ENCODE measurements at places on chromosomes 3 and 15.

DNA sequence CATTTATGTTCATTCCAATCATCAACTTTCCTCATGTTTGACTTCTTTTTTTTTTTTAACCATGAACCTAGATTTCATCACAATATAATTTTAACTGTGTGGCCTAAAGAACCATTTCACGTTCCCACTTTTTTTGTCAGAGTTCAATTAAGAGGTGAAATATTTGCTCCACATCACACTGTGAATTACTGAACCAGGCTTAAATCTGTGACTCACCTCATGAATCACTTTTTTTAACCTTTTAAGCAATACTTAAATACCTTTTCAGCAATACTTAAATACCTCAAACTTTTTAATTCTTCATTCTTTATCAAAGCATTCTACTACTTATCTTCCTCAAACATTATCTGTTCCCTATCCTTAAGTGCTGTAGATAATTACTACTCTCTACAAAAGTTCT, 137.6 kb downstream of the SI start:
- DNase-seq: no peak

DNA sequence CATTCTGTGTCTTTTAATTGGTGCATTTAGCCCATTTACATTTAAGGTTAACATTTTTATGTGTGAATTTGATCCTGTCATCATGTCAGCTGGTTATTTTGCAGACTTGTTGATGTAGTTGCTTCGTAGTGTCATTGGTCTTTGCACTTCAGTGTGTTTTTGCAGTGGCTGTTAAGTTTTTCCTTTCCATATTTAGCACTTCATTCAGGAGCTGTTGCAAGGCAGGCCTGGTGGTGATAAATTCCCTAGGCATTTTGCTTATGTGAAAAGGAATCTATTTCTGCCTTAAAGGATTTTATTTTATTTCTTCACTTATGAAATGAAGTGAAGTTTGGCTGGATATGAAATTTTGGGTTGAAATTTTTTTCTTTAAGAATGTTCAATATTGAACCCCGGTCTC, 70.2 kb upstream of the CD96 start:
- no peak for DNase-seq

DNA sequence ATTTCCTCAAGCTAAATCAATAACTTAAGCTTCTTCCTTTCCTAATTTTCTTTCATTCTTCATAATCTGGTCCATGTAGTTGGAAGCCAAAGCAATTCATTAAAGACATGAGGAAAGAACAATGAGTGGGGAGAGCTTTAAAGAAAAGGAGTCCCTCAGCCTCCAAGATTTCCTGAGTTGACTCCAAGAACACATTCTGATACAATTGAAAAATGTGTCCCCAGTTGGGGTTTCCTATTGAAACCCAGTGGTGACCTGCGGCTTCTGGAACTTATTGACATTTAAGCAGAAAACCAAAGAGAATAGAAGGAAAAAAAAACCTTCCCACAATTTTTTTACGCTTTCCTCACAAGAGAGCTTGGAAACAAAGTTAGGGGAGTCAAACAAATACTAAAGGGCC, 37.0 kb downstream of the ATP8B4 start:
- DNase-seq: no peak

DNA sequence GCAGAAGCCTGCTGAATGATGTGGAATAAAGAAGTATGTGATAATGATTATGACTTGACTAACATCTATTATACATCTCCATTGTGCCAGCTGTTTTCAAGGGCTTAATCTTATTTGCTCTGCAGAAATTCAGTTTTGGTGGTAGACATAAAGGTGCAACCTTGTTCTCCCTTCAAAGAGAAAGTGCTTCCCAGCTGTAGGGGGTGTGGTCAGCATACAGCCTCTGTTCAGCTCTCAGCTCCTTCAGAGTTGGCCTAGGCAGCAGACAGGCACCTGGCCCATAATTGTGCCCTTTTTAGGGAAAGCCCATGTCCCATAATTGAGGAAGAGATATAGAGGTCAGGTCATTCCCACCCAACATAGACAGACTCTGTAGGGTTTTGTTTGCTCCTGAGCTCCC, 104.3 kb upstream of the EOMES start:
- no peak for DNase-seq

DNA sequence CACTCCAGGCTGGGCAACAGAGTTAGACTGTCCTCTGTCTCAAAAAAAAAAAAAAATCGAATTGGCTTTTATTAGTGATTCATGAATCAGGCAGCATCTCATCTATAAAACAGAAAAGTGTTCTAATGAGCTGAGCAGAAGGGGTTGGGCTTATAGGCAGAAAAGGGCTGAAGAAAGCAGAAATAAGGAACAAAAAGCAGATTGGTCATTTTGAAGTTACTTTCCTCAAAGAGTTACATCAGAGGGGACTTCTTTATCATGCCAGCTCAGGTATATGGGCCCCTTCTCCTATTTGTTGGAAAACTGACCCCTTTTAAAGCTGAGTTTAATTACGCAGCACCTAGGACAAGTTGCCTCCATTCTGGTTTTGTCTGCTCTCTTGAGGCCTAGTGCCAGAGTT, 722 bp upstream of the POGLUT1 start:
- DNase-seq: no peak

- DNase-seq: no peak
Observed at GRCh38 chr3:14510838-14511622, 29.1 kb downstream of the GRIP2 start.

- no peak for DNase-seq
Observed at GRCh38 chr3:130374908-130375307, 29.4 kb downstream of the COL6A5 start.

- DNase-seq: no peak
Observed at GRCh38 chr3:190305406-190305805, 16.8 kb downstream of the CLDN1 start.

GRCh38 chr3:197340521-197340871, 42.1 kb upstream of the DLG1 start:
- no peak for DNase-seq

GRCh38 chr15:25727116-25727515, 136.0 kb downstream of the ATP10A start:
- DNase-seq: no peak

DNA sequence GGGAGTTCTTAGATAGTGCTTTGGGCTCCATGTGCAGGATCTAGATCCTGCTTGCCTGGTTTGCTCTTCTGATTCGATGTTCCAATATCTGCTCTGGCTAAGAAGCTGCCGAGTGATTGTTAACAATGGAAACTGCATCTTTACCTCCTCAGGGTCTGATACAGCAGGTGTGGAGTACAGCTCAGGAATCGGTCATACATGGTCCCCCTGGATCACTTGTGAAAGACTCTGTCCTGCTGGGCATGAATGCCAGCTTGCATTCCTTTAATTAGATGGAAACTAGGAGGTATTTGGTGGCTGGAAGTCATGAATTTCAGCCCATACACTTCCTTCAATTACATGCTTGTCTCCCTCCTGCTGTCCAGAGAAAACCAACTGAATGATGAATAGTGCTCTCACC, 95.3 kb downstream of the CHRNA7 start:
- no peak for DNase-seq

DNA sequence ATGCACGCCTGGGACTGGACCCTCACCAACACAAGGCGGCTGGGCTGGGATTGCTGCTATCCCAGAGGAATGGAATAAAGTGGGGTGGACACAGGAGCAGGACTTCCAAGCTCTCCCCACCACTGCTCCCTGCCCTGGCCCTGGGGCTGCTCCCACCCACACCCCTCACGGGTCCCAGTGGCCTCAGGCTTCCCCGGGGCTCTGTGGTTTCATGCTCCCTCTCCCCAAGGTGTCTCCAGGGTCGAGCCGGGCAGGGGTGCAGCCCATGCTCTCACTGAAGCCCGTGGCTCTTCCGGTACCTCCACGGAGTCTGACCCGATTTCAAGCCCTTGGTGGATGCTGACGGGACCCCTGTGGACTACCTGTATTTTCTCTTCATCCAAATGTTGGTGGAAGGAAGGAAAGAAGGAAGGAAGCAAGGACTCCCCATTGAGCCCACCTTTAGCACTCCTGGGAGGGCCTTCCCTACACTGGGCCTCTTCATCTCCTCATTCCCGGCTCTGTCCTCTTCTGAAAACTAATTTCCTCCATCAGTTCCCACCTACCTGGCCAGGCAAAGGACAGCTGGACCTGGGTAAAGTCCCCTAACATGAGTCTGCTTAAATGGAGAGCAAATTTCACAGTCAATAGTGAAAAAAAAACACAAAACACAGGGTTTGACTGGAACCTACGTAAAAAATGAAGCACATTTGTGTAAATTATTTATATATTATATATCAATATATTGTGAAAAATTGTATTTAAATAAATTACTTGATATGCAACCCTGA, 44.0 kb upstream of the PCSK6 start:
- no peak for DNase-seq

GRCh38 chr15:56217341-56217740, 26.3 kb downstream of the RFX7 start:
- no peak for DNase-seq

DNA sequence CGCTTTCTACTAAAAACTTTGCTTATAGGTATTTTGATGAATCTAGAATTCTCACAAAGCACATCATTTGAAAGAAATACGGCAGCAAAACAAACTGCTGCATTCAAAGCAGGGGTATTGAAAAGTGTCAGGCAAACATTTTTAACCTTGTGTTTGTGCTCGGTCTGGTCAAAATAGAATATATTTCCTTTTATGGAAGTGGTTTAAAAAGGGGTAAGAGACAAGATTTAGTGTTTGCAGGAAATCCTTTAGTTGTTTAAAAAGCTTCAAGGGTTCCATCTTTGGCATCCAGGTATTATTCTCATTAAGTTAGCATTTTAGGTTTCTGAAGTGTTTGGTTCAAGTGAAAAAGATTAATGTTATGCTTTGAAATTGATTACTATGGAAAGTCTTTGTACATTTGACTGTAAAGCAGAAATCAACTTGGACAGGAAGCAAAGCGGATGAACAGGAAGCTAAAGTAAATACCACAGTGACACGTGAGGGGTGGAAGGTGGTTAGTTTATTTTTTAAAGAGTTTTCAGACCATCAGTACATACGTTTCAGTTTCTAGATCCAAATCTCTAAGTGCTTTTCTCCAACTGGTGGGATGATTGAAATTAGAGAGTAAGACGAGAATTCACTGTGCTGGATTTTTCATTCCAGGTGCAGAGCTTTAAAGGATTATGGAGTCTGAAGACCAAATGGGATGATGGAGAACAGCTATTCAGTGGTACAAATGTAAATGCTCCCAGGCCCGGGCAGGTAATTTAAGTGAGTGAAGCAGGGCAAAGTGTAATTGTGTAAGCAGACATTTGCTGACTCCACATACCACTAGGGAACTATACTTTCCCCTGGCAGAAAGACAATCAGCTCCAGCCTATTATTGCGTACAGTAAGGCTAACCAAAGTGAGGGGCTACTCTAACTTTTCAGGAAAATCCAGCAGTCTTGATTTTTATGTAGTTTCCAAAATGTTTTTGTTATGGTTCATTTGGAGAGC, 341.8 kb upstream of the TBL1XR1 start:
- DNase-seq: no peak

DNA sequence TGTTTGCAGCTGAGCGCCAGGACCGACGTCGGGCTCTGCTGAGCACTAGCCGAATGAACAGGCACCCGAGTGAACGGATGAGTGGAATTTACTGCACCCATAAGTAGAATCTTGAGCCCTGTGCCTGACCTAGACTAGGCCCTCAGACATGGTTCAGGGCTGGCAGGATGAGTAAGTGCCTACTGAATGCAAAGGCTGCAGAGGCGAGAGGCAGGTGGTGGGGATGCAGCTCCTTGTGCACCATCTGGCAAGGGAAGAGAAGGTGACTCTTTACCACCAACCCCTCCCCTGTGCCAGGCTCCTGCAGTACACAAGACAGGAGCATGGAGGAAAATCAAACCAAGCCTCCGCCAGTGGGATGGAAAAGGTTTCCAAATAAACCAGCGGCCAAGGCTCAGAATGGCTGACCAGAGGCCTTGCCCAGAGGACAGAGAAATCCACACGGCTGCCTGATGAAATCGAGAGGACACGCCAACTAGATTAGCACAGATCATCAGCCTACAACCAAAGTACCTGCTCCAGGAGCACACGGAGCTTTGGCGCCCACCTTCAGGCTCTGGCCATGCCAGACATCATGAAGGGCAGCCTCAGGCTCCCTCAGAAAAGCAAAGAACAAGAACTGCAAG, 141.7 kb upstream of the IQSEC1 start:
- no peak for DNase-seq

DNA sequence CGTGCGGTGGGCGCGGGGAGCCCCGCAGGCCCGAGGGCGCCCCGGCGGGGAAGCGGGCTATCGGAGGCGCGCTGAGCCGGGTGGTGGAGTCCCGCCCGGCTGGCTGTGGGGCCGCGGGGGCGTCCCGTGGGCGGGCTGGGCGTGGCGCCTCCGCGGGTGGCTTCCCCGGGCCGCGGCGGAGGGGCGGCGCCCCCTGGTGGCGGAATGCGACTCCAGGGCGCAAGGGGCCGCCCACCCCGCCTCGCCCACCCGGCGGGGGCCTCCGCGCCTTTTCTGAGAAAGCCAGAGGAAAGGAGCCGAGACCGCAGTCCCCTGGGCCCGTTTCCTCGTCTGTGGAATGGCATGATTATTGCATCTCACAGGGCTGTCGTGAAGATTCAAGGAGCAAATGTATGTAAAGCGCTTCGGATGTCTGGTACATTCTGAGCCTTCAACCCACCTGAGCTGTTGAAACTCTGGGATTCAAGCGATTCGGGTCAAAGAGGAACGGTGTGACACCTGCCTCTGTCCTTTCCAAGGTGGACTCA, 31.9 kb upstream of the RAB6B start:
- DNase-seq: peak; percentile 41

DNA sequence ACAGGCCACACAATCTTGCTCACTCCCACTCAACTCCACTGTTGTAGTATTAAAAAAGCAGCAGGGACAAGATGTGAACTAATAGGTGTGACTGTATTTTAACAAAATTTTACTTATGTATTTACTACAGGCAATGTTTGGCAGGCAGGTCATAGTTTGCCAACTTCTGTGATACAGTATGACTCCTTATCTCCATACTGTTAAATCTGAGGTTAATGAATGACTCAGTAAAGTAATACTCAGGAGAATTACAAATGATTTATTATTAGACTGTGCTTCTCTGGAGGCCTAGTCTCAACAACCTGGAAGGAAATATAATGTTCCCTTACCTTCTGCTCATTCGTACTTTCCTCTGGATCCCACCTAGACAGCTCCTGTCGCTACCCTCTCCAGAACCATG, 258.6 kb upstream of the KCNMB2 start:
- no peak for DNase-seq

DNA sequence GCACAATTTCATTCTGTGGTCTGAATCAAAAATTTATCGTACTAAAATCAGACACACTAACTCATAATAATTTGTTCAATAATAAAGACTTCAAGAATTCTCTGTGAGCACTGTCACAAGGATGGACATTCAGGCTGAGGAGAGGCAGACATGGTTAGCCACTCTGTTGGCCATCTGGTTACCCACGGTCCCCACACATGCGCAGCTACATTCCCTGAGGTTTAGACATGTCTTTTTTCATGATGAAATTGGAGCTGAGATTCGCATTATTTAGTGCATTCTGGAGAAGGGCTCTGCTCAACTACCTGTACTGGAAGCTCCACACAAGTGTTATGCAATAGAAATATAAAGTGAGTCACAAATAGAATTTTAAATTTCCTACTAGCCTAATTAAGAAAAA, 156.9 kb downstream of the SUCNR1 start:
- no peak for DNase-seq

- DNase-seq: no peak
Observed at GRCh38 chr3:188595890-188596376, 442.0 kb downstream of the LPP start.

- DNase-seq: no peak
Observed at GRCh38 chr3:128324911-128325592, 141.6 kb downstream of the DNAJB8 start.

GRCh38 chr3:107441617-107442016, 64.4 kb downstream of the CCDC54 start:
- no peak for DNase-seq

- DNase-seq: no peak
Observed at GRCh38 chr3:186757686-186758220, 25.6 kb upstream of the EIF4A2 start.

- DNase-seq: no peak
Observed at GRCh38 chr3:52078781-52079560, 22.6 kb upstream of the DUSP7 start.
